M059J (cell line): ENCODE measurements at places on chromosomes 11 and 22. TPM values are rescaled to one million over a fixed set of nuclear protein-coding genes. Genes with fewer than 3 reads are reported as not detected.

DNA sequence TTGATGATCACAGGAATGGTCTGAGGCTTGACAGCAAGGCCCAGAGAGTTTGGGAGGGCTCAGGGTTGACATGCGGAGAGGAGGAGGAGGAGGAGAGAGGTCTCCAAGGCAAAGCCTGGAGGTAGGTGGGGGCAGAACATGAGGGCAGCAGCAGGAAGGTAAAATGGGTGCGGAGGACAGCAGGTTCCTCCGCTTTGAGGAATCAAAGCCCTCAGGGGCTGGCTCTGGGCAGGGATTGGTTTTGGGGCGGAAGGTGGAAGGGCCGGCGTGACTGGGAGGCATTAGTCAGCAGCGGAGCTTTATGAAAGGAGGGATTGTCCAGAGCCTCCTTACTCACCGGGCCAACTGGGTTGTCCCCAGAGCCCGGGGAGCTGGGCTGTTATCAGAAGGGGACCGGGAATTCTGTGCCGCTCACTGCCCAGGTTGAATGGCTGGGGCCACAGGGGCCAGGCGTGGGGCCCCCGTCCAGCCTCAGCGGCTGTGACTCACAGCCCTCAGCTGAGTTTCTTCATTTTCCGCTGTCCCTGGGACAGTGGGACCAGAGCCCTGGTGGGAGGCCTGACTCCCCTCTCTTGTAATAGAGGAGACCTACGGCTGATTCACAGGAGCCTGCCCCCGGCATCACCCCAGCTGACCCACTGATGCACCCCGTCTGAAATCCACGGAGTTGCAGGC is 36.2 kb downstream of the LIF start:
- DNase-seq = peak; percentile 96

Gene IFITM10
- 2.7 and 11.4 TPM in 2 replicates for total RNA-seq

Gene KRTAP5-10
- total RNA-seq = not detected in 2 replicates

GRCh38 chr11:108724974-108725689 is 60.3 kb downstream of the DDX10 start:
- no peak for DNase-seq

Gene SSTR3
- total RNA-seq = not detected in 2 replicates

Gene RFPL2
- not detected in 2 replicates for total RNA-seq

- no peak for DNase-seq
Measured at GRCh38 chr11:76557466-76557865, 112.6 kb downstream of the EMSY start.

Gene OR4A16
- total RNA-seq = not detected in 2 replicates

GRCh38 chr11:14852571-14853177 is 39.4 kb downstream of the CYP2R1 start:
- DNase-seq = no peak

DNA sequence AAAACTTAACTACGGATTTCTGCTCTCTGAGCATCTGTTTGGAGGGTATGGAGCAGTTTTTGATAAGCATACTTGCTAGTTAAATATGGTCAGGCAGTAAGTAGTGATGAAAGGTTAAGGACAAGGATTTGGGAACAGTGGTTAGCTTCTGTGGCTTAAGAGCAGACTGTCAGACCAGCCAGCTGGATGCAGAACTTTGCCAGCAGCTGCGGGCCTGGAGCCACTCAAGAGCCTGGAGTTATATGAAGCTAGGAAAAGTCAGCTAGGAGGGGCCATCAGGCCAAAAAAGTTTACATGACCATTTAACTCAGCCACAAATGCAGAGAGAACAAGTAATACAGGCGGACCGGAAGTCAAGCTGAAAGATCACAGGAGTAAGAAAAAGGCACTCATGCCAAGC is 1817.7 kb downstream of the LRRC4C start:
- no peak for DNase-seq

Gene RNF215
- total RNA-seq = 15.1 and 17.4 TPM in 2 replicates

DNA sequence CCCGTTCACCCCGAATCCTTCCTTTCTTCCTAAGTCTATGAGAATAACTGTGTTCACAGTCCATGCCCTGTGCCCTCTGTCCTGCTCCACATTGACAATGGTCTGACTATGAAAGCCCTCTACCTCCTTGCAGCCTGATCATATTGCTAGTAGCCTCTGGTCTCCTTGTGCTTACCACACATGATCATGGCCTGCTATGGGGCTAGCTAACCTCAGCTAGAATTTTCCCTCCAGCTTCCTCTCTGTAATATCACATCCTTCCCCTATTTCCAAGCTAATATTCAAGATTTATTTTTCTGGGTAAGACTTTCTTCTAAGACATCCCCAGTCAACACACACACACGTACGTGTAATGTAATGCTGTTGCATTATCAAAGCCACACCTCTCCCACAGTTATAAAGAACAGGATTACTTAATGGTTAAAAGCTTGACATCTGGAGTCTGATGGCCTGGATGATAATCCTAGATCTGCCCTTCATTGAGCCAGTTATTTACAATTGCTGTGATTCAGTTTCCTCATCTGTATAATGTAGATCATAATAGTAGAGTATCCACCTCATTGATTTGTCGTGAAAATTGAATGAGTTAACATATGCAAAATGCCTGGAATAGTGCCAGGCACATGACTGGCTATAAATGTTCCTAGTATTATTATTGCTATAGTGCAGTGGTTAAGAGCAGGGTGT is 214.4 kb upstream of the BLID start:
- no peak for DNase-seq

GRCh38 chr11:18013790-18014507 is 1.1 kb upstream of the SERGEF start:
- DNase-seq = peak; percentile 18

GRCh38 chr22:30606455-30607299 is at the start of gene TCN2:
TCN2 (plus strand) TSS chr22:30607174; CDS start chr22:30607332, 158 bp downstream.
- DNase-seq = peak; percentile 81

GRCh38 chr11:8697054-8697453 is 14.5 kb downstream of the RPL27A start:
- no peak for DNase-seq

GRCh38 chr22:44668886-44669521 is 33.0 kb upstream of the PRR5 start:
- no peak for DNase-seq

Gene FLRT1
- 0.02 and 0.15 TPM in 2 replicates for total RNA-seq

Gene GLYAT
- total RNA-seq = not detected in 2 replicates

Gene OR8G1
- not detected in 2 replicates for total RNA-seq

GRCh38 chr22:48153726-48154125 is 1391.3 kb downstream of the TBC1D22A start:
- DNase-seq = no peak

GRCh38 chr22:25111579-25112517 is 87.8 kb upstream of the CRYBB3 start:
- no peak for DNase-seq

- DNase-seq = peak; percentile 100
Measured at GRCh38 chr11:27926981-27927481, 180.9 kb downstream of the KIF18A start.

DNA sequence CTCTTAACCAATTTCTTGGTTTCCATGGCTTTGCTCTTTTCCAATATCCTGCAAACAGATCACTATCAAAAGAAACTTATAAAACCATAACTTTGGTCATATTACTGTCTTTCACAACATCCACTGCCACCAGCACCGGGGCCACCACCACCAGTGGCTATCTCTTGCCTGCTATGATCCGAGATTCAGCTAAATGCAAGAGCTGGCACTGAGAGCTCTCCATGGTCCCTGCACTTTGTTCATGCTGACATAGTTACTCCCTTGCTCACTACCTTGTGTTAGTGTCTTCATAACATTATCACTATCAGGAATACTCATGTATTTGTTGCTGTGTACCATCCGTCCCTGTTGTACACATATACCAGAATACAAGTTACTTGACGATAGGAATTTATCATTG is 299.0 kb downstream of the ETS1 start:
- no peak for DNase-seq

- DNase-seq = no peak
Measured at GRCh38 chr11:13699041-13699440, 30.6 kb downstream of the FAR1 start.

GRCh38 chr11:119688356-119688755 is 40.6 kb downstream of the NECTIN1 start:
- no peak for DNase-seq
